ENCODE measurements at places on chromosomes 2 and 18.

DNA sequence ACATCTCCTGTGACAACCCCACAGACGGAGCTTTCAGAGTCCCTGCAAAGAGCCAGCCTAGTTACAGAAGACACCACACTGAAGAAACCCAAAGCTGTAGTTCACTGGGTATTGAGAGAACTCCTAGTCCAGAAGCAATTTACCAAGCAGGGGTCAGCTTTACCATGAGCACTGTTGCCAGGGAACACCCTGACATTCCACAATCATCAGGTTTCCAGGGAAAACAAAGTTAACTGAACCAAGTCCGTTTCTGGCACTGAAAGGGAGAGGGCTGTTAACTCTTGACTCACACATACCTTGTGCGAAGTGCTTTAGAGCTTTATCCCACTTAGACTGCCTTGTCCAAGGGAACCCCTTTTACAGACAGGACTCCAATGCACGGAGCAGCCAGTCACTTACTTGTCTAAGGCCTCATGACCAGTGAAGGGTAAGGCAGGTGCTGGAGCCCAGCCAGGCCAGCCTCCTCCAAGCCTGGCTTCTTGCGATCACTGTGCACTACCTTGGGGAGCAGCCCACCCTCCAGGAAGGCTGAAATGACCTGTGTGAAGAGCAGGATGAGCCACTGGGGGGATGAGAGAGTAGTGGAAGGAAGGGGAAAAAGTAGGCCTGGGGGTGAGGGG is 53.9 kb downstream of the REEP1 start:
- no peak for DNase-seq

DNA sequence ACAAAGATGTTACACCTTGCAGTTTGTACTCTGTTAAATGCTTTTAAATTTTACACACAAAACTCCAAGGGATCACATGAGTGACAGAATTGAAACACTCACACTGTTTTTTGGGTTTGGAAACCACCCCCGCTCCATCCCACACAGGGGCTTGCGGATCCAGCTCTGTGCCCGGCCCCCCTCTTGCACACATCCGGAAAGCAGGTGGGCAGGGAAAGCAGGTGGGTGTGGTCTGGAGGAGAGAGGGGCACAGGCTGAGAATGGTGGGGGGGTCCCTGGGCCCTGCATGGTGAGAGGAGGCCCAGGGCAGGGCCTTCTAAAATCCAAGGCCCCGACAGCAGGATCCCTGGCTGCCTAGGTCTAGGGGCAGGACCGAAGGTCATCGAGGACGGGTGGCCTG is 88.5 kb upstream of the HPCAL1 start:
- no peak for DNase-seq

- DNase-seq, result no peak
Measured at GRCh38 chr2:174053355-174054151, 88.4 kb upstream of the SP3 start.

GRCh38 chr18:70781860-70782453 is 493.1 kb downstream of the SOCS6 start:
- peak; percentile 39 for DNase-seq

DNA sequence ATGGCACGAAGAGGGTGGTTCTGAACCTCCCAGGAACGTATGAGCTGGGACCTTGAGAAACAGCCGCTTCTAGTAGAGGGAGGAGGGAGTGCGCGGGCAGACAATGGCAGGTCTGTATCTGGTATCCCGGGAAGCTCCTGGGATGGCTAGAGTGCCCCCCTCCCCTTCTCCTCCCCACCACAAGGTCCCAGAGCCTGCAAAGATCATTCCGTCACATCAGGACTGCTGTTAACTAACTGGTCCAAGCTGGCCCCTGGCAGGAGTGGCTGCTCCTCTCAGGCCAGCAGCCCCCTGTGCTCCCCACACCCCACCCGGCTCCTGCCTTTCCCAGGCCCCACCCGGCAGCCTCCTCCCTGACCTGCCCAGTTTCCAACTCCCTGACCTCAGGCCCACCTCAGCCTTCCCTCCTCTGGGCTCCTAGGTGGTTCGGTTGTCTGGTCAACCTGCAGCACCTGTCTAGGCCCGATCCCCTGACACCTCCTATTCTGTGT is 75.0 kb downstream of the TPO start:
- DNase-seq, result no peak

DNA sequence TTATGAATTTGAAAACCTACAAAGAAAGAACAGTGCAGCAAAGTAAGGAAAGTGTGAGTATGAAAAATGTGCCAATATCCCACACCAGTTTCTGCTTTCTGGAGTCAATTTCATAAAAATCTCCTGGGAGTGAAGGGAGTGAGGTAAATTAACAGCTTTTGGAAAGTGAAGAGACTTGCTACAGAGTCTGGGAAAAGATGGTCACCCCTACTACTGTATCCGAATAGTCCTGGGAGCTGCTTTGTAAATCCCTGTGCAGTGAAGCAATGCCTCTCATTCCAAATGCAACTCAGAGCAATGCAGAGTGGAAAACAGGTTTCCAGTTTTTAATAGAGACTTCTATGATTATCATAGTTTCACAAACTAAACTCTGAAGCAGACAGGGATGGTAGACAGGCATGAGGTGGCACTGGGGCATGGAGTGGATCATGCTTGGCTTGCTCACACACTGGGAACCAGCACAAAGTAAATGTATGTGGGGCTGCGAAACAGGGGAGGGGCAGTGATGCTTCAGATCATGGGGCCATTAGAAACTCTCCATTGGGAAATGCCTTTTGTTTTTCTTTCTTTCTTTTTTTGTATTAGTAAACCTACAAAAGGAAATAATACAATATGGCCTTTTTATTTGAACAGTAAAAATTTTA is 10.6 kb downstream of the COL5A2 start:
- no peak for DNase-seq

GRCh38 chr2:99852376-99852934 is 289.9 kb downstream of the AFF3 start:
- no peak for DNase-seq

GRCh38 chr18:35010993-35011392 is 30.2 kb upstream of the MAPRE2 start:
- DNase-seq, result no peak

DNA sequence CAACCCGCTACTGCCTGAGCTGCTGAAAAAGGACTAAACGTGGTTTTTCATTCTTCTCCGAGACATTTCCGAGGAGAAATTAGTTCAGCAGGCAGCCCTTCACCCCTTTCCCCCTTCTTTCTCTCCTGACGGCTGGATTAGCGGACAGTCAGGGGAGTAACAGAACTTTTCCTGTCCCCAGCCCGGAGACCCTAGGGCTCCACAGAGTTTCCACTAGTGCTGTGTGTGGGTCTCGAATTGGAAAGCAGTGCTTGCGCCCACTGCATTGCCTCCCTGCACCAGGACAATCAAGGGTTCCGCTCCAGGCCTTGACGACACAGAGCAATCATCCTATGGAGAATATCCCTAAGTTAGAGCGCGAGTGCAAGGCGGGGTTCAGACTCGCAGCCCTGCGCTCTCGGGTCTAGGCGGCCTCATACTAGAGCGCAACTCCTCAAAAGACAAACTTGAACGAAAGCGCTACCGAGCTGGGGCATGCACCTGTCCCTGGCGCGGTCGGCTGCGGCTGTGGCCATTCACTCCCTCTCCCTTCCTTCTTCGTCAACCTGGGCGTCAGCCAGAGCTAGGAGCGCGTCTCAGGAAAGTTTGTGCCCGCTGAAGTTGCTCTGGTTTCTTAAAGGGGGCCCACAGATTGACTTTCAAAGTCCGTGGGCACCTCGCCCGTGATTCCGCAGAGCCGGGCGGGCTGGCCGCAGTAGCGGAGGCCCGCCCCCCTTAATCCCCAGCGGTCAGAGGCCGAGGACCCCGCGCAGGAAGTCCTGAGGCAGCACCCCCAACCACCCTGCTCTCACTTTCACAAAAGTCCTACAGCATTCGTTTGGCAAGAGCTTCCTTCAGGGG is 801 bp downstream of the OSR1 start:
- DNase-seq, result no peak

DNA sequence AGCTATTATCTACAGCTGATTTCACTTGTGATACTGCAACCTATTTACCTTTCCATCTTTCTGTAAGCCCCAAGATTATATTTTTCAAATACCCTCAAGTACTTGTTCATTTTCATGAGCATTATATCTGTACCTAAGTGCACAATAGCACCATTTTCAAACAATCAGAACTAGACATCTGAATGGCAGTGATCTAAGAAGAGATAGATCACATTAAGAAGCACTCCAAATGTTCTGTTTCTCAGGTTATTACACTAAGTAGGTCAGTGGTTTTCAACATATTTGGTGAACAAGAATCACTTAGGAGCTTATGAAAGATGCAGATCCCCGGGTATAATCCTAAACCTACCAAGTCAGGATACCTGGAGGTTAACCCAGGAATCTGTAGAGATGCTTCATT is 872.7 kb downstream of the DCDC2C start:
- no peak for DNase-seq

- no peak for DNase-seq
Measured at GRCh38 chr18:77054606-77055428, 77.8 kb downstream of the MBP start.

GRCh38 chr2:10912076-10912731 is 470 bp downstream of the KCNF1 start:
- no peak for DNase-seq

DNA sequence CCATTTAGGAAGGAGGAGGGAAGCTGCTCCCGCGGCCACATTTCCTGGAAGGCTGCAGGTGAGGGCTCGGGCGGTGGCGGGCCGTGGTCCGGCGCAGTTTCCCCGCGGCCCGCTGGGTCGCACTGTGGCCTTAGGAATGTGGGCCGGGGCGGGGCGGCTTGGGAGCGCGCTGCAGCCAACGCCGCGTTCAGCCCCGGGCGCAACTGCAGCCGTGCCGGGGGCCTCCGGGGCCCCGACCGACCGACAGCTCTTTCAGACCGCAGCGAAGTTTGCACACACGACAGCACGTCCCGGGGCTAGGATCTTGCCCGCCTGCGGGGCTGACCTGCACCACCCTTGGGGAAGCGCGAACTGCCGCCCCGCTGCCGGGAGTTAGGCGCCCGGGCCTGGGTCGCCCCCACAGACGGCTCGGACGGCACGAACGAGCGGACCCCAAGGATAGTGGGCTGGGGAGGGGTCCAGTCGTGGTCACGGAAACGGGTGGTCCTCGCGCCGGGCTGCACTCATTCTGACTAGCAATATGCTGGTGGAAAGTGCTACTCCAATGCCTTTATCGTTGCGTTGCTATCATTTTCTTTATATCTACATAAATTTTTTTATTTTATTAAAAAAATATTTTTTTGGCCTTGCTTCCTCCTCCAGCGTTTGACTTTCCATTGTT is 69.9 kb upstream of the DLX2 start:
- DNase-seq, result peak; percentile 17

- no peak for DNase-seq
Measured at GRCh38 chr2:218002845-218003180, at the start of gene TNS1. Gene TNS1, minus strand, starts transcription at chr2:218002995. Its CDS starts 123 bp downstream, at chr2:218002872.

DNA sequence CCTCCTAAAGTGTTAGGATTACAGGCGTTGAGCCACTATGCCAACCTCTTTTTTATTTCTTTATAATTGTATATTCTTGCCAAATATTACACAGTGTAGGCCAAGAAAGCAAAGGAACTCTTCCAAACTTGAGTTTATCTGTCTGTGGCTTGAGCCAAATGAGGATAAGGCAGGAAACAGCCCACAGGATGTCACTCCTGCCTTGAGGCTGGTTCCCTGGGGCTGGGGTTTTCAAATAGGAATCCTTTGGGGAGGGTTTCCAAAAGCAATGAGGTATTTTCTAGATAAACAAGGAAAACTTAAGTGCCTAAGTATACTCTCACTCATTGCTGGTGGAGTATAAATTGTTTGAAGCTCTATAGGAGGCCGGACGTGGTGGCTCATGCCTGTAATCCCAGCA is 56.4 kb downstream of the ADCY3 start:
- DNase-seq, result no peak

- no peak for DNase-seq
Measured at GRCh38 chr2:237689336-237690131, 62.1 kb downstream of the LRRFIP1 start.

GRCh38 chr2:239370876-239371725 is 29.7 kb downstream of the HDAC4 start:
- DNase-seq, result no peak

DNA sequence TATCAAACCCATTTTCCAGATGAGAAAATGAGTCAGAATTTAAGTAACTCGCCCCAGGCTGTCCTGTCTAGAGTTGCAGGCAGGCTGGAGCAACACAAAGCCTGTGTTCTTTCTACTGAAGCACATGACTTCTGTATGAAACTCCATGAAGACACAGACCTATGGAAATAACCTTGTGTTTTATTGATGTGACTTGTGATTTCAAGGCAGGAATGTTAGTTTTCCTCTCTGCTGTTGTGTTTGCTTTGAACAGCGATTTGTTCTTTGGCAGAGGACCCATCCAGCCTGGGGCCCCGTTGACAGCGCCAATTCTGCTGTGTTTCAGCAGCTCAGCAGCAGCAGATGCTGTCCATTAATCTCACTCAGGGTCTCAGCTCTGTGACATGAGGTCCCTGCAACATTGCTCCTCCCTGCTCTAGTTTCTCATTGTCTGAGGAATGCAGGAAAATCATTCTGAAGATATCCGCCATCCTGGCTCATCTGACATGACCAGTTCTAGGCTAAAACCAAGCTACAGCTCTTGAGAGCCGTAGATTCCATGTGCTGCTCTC is 344.3 kb upstream of the RAB12 start:
- no peak for DNase-seq

GRCh38 chr2:127661949-127662510 is 13.3 kb downstream of the LIMS2 start:
- no peak for DNase-seq

- no peak for DNase-seq
Measured at GRCh38 chr2:33616873-33617272, 17.8 kb upstream of the FAM98A start.

GRCh38 chr18:75455249-75456198 is 28.0 kb upstream of the SMIM21 start:
- no peak for DNase-seq

DNA sequence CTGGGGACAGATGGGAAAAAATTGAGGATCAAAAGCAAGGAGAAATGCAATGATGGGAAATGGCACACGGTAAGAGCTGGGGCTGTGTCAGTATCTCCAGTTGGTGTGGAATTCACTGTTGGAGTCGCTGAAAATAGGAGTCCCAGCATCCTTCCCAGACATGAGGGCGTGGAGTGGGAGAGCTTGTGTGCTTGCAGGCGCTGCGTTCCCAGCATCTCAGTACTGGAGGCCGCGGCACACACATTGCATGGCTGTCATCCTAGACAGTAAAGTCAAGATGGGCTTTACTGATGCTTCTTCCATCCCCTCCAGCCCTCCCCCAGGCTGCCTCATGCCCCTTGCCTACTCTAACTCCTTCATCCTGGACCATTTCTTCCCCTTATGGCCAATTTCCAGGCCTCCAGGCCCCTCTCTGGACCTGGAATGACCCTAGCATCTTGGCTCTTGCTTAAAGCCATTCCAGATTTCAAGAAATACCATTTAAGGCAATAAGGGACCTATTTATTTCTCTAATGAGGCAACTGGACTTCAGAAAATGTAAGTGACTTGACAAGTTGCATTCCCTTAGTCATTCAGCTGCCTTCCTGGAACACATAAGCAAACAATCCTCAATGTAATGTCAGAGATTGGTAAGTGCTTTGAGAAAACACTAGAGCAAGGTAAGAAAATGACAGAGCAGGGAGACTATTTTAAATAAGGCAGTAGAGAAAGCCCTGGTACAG is 70.5 kb upstream of the TTC39C start:
- DNase-seq, result no peak

GRCh38 chr2:239204876-239205468 is 195.8 kb downstream of the HDAC4 start:
- no peak for DNase-seq

All from activated CD8-positive, alpha-beta memory T cell treated with anti-CD3 and anti-CD28 coated beads for 48 hours (primary cell).